CD8-positive, alpha-beta memory T cell (primary cell): ENCODE measurements at places on chromosomes 6 and 20.

DNA sequence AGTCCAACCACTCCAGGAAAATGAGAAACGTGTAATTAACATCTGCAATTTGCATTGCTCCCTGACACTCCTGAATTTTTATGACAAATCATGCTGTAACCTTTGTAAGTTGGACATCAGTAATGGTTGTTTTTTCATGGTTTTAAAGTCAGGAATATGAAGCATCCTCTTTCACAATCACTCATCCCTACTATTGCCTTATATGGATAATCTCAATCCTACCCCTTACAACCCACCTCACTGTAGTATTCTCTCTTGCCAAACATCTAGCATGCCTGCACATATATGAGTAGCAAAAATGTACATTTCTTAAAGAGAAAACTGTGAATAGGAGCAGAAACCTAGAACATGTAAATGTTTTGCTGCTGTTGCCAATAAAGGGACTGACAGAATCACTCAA is 729.5 kb downstream of the KIF16B start:
- DNase-seq, result no peak

DNA sequence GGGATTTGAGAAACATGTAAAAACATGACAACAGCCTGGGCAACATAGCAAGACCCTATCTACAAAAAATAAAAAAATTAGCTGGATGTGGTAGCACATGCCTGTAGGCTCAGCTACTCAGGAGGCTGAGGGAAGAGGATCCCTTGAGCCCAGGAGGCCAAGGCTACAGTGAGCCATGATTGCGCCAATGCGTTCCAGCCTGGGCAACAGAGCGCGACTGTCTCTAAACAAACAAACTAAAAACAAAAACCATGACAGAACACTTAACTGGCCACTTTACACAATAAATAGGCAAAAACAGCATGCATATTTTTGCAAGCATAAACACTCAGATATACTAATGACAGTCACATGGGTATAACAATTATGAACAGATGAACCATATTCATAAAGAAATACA is 60.0 kb downstream of the SYTL3 start:
- DNase-seq, result no peak

DNA sequence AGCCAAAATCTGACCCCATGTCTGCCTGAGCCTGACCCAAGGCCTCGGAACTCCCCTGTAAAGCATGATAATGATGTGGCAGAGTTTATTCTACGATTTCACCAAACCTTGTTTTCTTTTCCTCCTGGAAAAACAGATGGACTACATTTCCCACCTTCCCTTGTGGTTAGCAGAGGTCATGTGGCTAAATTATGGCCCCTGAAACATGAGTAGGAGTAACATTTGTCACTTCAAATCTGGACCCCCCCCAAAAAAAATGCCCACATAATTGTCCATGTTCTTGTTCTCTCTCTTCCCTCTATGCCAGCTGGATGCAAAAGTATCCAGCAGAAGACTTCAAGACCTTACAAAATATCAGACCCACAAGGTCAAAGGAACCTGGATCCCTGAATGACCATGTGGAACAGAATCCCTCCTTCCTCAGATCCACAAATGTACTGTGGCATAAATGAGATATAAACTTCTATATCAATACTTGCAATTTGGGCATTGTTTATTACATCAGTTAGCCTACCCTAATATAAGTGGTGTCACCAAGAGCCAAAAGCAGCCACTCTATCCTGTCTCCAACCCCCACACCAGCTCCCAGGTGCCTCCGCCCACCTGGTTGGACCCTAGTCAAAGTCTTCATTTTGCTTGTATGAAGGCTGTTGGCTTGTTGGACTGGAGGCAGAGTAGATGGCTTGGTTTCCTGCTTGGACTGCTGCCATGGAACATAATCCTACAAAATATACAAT is 1.4 kb downstream of the C20orf96 start:
- DNase-seq, result no peak

- peak; percentile 68 for DNase-seq
These were observed 979 bp upstream of the SOD2 start for GRCh38 chr6:159693894-159694545.

- no peak for DNase-seq
These were observed 164.8 kb upstream of the QKI start for GRCh38 chr6:163249651-163250101.

GRCh38 chr6:149357726-149358538 is 40.4 kb downstream of the TAB2 start:
- DNase-seq, result no peak

- DNase-seq, result no peak
These were observed 3.9 kb upstream of the SSR1 start for GRCh38 chr6:7316658-7317533.

GRCh38 chr6:156795825-156796224 is 18.6 kb downstream of the ARID1B start:
- no peak for DNase-seq

DNA sequence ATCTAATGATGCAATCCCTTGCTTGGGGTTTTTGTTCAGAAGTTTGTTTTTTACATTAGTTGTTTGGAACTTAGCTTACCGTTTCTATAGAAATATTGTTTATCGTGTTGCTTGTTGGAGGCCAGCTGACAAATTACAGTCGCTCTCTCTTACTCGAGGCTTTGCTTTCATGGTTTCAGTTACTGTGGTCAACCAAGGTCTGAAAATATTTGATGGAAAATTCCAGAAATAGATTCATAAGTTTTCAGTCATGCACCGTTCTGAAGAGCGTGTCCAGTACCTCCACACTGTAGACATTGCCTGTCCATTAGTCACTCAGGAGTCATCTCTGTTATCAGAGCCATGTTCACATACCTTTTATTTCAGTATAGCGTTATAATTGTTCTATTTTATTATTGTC is 47.9 kb downstream of the DEK start:
- DNase-seq, result no peak

DNA sequence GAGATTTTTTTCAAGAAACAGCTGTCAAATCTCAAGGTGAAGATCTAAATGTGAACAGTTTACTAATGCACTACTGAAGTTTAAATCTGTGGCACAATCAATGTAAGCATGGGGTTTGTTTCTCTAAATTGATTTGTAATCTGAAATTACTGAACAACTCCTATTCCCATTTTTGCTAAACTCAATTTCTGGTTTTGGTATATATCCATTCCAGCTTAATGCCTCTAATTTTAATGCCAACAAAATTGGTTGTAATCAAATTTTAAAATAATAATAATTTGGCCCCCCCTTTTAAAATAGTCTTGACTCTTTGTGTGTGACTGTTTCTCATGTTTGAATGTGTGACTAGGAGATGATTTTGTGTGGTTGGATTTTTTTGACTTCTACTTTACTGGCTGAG is 4.0 kb downstream of the PNRC1 start:
- DNase-seq, result no peak

GRCh38 chr6:113690281-113691259 is 166.6 kb upstream of the MARCKS start:
- DNase-seq, result no peak

- DNase-seq, result no peak
These were observed 260.1 kb downstream of the FOXC1 start for GRCh38 chr6:1869769-1870168.

- DNase-seq, result no peak
These were observed 139.8 kb downstream of the DTNBP1 start for GRCh38 chr6:15522856-15523529.

DNA sequence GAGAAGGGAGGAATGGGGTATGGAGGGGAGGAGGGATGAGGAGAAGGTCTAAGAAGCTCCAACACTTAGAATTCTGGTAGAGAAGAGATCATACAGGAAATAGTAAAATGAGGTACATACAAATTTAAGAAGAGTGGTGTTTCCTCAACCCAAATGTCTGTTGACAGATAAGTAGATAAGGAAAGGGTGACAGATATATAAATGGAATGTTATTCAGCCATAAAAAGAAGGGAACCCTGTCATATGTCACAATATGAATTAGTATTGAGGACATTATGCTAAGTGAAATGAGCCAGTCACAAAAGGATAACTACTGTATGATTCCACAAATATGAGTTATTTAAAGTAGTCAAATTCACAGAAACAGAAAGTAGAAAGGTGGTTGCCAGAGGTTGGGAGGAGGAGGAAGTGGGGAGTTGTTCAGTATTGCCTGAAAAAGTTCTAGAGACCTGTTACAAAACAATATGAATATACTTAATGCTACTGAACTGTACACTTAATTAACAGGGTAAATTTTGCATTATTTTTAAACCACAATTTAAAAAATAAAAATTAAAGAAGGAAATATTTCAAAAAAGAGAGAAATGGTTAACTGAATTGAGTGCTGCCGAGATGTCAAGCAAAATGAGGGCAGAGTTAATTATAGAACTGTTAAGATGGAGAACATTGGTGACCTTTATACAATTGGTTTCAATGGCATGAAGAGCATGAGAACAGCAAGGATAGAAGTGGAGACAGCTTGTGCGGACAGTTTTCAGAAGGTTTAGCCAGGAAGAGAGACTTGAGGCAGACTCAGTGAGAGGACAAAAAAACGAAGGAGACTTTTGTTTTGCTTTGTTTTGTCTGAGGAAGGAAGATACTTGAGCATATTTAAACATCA is 47.6 kb upstream of the ADGRF4 start:
- no peak for DNase-seq

- DNase-seq, result peak; percentile 52
These were observed at the start of gene LY6G5C for GRCh38 chr6:31680226-31681134. Gene LY6G5C (minus strand): TSS chr6:31681067. CDS start chr6:31680373, 694 bp downstream.

DNA sequence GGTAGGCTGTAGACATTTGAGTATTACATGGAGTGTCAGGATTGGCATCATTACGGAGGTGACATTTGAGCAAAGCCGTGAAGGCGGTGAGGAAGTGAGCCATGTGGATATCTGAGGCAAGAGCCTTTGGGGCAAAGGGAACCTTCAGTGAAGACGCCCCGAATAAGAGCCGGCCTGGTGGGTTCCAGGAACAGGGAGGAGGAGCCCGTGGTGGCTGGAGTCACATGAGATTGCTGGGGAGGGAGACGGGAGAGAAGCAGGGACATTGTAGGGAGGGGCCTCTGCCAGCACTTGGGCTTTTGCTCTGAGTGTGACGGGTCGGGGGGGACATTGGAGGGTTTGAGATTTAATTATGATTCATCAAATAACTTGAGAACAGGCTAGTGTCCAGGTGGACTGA is 78.3 kb downstream of the PHACTR3 start:
- no peak for DNase-seq

GRCh38 chr6:38640216-38640909 is 634 bp upstream of the BTBD9 start:
- DNase-seq, result no peak

DNA sequence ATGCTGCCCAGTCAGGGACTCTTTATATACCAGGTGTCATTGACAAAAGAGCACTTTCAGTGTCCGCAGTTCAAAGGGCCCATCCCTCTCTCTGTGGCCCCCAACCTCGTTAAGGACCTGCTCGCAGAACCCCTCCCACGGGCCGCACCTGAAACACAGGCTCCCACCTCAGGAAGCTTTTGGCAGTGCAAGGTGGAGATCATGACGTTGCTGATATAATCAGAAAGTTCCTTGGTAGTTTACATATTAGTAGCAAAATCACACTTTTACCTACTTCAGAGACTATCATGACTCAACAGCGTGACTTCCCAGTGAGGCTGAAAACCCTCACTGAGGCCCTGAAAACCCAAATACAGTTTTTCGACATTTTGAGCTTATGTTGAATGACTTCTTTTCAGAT is 4.1 kb downstream of the TTLL2 start:
- no peak for DNase-seq

- DNase-seq, result no peak
These were observed 349.3 kb downstream of the SOX4 start for GRCh38 chr6:21942897-21943296.

GRCh38 chr20:17643531-17644188 is 38.4 kb downstream of the RRBP1 start:
- DNase-seq, result no peak

DNA sequence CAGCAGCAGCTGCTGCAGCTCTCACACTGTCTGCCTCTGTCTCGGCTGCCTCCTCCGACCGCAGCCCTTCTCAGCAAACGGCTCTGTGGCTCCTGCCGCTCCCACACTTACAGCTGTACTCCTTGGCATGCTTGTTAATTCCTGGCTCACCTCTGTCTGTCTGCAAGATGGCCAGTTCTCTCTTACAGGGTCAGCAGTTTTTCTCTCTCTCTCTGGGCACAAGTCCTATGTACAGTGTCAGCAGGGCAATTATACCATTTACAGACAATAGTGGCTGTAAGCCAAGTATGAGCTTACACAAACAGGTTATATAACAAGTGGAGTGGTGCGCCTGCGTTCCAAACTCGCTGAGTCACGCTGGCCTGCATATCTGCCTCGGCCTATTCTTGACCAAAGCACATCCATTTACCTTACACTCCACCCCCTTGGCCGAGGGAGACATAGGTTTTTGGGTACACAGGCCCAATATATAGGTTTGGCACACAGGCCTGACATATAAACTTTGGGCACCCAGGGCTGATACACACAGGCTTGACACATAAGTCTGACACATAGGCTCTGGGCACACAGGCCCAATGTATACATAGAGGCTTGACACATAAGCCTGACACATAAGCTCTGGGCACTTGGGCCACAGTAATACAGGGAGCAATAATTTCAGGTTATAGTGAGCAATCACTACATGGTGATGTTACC is 4.4 kb downstream of the ZKSCAN3 start:
- no peak for DNase-seq

GRCh38 chr6:20712011-20712410 is 177.8 kb downstream of the CDKAL1 start:
- no peak for DNase-seq

GRCh38 chr6:18510644-18511033 is 123.5 kb downstream of the RNF144B start:
- no peak for DNase-seq

DNA sequence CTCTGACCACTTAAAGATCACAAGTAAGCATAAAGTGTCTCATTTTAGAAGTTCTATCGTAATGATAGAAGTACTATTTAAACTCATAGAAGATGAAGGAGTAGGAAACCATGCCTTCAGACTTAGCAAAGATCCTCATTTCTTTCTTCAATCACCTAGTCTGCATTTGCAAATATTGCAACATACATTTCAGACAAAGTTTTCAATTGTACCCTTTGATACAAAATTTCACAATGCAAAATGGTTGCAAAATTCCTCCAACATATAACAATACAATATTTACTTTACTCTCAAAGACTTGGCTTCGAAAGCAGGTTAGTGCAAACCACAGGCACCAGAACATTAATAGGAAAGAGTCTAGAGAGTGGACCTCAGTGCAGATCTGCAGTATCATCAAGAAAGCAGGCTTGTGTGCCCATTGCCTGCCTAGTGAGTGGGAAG is 16.1 kb upstream of the ROS1 start:
- no peak for DNase-seq

- no peak for DNase-seq
These were observed 297.8 kb downstream of the ZFAND3 start for GRCh38 chr6:38117281-38117680.

DNA sequence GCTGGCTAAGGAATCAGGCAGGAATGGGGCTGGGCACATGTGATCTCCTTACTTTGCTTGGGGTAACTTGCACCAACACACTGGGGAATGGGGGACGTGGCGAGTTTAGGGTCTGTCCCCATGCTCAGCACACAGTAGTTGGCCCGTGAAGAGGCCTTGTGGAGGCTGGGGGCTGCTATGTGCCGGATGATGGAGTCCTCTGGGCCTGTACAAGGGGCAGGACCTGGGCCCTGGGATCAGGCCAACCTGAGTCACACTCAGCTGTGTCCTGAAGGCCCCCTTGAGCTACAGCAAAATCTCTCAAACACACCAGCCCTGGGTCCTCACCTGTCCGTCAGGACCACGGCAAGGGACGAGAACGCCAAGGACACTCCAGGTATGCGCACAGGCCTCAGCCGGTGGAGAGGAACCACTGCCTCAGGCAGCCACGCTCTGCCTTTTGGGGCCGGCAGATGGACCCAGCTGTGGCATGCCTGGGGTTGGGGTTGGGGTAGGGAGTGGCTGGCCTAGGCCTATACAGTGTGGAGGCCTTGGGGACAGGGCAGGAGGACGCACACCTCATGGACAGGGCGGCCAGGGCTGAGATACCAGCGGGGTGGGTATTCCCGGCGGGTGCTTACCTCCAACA is 11.1 kb downstream of the UCKL1 start:
- no peak for DNase-seq
